NCI-H526 (cell line): ENCODE measurements at places on chromosomes 4 and X.

- DNase-seq, result no peak
Measured at GRCh38 chr4:110624904-110625494, 2.1 kb upstream of the PITX2 start.

- no peak for DNase-seq
Measured at GRCh38 chr4:163866728-163867315, 372.3 kb downstream of the TMA16 start.

GRCh38 chrX:133380711-133381619 lies 34.3 kb downstream of the GPC4 start:
- no peak for DNase-seq

DNA sequence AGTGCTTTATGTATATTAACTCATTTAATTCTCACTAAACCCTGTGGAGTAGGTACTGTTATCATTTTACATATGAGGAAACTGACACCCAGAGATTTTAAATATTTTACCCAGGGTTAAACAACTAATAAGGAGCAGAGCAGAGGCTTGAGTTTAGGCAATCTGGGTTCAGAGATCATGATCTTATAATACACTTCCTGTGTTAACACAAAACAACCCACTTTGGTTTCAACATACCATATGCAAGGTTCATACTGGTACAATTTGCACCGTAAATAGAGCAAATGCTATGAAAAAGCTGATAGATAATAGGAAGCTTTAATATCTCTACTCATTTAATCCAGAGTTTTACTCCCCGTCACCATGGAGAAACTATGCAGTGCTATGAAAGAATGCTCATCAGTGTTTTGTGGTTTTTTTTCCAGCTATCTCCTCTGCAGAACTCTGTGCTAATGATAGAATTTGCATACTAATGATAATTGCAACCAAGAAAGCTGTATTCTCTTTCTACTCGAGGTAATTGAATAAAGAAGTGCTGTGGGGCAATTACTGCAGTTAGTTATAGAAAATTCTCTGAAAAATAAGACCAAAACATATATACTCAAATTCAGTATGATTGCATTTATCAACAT lies 138.8 kb upstream of the MAP9 start:
- DNase-seq, result no peak

- no peak for DNase-seq
Measured at GRCh38 chrX:34653811-34654210, 3.3 kb downstream of the TMEM47 start.

DNA sequence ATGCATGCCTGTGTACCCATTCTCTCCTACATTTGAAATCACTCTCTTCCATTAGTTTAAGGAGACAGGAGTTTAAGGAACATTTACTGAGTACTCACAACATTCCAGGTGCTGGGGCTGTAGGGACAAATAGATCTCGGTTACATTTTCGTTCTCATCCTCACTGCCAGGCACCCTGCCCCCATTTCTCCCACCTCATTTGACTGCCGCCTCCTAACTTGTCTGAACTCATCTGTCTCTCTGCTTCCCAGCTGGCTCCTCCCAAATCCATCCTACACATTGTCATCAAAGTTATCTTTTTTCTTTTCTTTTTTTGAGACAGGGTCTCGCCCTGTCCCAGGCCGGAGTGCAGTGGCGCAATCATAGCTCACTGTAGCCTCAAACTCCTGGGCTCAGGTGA lies 19.8 kb upstream of the MPC1L start:
- DNase-seq, result no peak

GRCh38 chrX:87098477-87098876 lies 419.1 kb upstream of the KLHL4 start:
- DNase-seq, result no peak

DNA sequence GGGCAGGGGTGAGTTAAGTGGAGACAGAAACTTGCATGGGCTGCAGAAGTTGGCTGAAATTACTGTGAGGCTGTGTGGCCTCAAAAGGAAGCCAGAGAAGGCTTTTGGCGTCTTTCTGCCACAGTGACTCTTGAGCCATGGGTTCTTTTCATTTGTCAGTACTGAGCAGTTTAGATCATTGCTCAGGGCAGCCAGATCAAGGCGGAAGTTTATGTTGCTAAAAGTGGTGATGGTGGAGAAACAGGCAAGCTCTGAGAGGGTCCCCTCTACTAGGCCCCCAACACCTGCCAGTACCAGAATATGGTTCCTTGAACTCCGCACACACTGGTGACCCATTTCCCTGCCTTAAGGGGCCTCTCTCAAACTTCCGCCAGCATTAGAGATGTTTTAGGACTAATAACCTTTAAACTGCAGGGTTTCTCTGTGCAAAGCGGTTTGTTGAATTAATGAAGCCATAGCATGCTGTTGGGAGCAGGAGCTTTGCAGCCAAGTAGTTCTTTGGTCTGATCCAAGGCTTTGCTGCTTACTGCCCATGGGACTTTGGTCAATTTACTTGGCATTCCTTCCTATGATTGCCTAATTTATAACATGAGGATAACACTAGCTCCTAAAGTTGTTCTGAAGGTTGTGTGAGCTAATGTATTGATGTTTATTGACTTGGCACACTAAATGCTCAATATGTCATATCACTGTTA lies 34.5 kb downstream of the RNF175 start:
- no peak for DNase-seq

DNA sequence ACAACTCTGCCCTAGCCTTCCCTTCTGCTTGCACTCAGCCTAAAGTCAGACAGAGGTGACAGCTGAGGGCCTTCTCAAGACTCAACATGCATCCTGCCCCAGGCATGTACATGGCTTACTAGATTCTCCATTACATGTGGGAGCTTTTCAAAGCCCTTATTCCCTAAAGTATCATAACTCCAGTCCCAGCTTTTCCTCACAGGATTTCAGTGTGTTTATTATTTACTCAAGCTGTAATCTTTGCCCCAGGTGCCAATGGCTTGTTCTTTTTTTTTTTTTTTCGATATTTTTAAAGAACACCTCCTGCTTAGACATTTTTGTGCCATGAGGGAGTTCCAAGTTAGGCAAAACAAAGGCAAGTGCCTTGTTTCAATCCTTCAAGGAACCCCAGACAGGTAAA lies 154.0 kb upstream of the RADX start:
- DNase-seq, result no peak

- DNase-seq, result peak; percentile 73
Measured at GRCh38 chr4:170853422-170854021, 763.8 kb upstream of the AADAT start.

- no peak for DNase-seq
Measured at GRCh38 chrX:28787206-28787605, 200.0 kb downstream of the IL1RAPL1 start.

- peak; percentile 33 for DNase-seq
Measured at GRCh38 chr4:179867300-179867878, 2375.8 kb upstream of the TENM3 start.

- DNase-seq, result no peak
Measured at GRCh38 chrX:31154946-31155345, 83.1 kb upstream of the FTHL17 start.

DNA sequence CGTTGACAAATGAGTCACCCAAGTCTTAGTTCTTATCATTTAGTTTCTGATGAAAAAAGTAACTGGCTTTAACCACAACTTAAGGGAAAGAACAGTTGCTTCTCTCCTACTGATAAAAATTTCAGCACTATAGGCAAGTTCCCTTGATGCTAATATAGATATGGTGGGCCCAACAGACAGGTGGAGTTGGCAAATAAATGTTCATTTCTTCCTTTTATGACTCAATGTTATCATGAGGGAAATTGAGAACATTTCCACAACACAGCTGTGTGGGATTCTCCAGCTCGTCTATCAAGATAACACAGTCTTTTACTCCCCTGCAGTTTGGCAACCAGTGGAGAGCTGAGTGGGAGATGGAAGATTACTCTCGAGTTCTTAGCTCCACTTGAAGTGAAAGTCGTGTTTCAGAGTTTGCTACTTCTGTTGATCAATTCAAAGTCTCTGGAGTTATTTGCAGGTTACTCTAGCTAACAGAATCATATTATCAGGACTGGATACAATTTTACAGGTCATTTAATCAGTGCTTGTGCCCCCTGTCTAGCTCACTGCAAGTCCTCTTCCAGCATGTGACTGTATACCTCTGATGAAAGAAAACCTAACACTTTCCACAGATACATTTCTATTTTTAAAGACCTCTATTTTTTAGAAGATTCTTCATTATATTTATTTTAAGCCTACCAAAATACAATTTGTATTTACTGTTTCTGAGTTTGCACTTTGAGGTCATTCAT lies 270.6 kb upstream of the GK2 start:
- DNase-seq, result no peak

DNA sequence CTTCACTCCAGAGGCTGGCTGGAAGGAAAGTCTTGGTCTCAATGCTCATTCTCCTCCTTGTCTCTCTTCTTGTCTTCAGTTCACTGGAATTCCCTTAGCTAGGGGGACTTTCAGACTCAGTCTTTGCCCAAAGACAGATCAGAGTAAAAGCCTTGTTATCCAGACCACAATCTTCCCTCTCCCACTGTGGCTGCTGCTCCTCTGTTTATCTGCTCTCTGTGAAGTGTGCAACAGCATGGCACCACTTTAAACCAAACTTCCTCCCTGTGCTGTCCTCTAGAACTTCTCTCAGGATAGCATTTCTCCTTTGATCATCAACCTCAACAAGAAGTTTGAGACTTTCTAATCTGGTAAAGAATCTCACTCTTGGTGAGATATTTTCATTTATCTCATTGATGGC lies 530.1 kb upstream of the SLIT2 start:
- no peak for DNase-seq

DNA sequence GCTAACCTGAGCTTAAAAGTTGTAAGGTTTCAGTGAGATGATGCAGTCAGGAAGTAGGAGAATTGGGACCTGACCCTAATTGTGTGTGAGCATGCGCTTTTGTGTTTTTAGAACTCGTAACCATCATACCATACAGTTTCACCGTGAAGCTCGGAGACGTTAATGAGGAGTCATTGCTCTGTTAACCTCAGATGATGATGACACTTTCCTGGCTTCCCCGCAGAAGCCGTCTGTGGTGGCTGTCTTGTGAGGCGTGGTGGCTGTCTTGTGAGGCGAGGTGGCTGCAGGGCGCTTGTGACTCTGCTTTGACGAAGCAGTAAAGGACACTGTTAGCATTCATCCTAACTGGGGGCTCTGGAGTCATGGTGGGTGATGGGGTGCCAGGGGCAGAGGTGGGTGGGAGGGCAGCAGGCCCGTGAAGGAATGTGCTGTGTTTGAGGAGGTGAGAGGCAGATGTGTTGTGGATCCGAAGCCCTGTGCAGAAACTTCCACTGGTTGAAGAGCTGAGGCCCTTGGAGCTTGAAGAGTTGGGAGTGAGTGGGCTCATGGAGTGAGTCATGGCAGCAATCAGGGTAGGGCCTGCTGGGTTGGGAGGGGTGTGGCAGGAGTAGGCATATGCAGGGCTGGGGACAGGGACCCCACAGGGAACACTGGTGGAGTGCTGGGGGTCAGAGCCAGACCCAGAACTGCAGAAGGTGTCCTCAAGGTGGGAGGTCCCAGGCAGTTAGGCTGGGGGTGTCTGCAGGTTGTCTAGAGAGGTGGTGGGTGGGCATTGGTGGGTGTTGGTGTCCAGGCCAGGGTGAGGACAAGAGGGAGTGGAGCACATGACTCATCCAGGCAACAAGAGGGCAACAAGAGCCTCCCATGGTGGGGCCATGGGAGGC lies 57.4 kb downstream of the NSD2 start:
- no peak for DNase-seq

- DNase-seq, result no peak
Measured at GRCh38 chr4:41799126-41799525, 50.6 kb upstream of the PHOX2B start.

GRCh38 chr4:103498161-103499070 lies 221.4 kb downstream of the TACR3 start:
- no peak for DNase-seq

DNA sequence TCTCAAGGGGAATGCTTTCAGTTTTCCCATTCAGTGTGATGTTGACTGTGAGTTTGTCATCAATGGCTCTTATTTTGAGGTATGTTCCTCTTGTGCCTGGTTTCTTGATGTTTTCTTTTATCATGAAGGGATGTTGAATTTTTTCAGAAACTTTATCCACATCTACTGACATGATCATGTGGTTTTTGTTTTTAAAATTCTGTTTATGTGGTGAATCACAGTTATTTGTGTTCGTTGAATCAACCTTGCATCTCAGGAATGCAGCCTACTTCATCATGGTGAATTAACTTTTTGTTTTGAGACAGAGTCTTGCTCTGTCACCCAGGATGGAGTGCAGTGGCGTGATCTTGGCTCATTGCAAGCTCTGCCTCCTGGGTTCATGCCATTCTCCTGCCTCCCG lies 263.1 kb upstream of the KLF3 start:
- no peak for DNase-seq

DNA sequence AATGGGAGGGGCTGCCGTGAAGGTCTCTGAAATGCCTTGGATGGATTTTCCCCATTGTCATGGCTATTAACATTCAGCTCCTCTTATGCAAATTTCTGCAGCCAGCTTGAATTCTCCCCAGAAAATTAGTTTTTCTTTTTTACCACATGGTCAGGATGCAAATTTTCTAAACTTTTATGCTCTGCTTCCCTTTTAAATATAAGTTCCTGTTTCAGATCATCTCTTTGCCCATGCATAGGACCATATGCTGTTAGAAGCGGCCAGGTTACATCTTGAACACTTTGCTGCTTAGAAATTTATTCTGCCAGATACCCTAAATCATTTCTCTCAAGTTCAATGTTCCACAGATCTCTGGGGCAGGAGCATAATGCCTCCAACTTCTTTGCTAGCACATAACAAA lies 13.8 kb upstream of the CLDN34 start:
- no peak for DNase-seq

- peak; percentile 12 for DNase-seq
Measured at GRCh38 chrX:136166221-136166855, 19.0 kb downstream of the FHL1 start.

DNA sequence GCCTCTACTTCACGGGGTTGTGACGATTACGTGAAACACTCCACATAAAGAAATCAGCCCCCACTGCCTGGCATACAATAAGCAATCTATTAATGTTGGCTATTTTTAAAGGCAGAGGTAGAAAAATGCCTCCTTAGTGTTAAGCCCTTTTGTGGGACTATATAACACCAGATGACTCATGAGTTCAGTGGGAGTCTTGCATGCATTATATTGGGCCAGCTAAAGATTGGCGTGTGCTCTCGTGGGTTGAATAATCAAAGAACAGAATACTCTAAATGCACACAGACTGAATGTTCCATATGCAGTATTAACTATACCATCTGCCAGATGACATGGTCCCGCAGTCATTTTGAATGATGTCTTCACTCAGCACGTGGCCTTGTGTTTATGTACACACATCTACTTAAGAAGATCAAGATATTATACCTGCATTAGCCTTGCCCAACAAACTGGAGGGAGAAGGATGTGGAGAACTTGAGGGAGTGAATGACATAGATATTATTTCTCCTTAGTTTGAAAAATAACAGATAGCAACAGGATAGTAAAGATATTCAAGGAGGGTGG lies 85.0 kb upstream of the MYOZ2 start:
- no peak for DNase-seq

- DNase-seq, result no peak
Measured at GRCh38 chrX:10177004-10177396, 20.2 kb downstream of the CLCN4 start.
